ENCODE measurements at places on chromosomes 4 and X.
A peak's percentile ranks its signal among the peaks of the same experiment; 100 is the strongest.

- no peak for DNase-seq
Observed at GRCh38 chrX:42432552-42432951, 345.4 kb downstream of the PPP1R2C start.

GRCh38 chrX:18034945-18035344, 173.8 kb upstream of the RAI2 start:
- no peak for DNase-seq

DNA sequence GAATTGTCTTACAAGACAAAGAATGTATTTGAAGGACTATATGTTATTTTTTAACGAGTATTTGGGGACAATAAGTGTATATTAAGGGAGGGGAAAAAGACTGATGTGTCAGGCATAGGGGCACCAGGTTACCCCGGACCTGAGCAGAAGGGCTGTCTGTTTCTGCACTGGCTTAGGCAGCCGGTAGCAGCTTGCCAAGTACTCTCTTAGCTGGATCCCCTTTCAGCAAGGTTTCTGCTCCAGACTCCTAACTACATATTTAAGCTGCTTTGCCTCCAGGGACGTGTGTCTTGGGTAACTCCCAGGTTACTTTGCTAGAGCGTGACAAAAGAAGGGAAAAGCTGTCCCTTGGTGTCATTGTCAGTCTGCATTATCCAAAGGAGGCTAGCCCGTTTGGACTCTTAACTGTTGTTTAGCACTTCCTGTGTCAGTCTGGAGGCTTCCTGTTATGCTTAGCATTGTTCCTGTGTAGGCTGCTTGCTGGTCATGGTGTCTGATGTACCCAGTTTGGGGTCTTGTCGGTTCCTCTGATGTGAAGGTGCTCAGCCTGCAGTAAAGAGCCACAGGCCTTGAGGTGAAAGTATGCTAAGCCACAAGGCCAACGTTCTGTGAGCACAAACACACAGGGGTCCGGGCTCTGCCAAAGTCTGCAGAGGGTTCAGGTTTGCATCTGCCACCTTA, 11.6 kb downstream of the CXCR3 start:
- DNase-seq: no peak

GRCh38 chrX:96564595-96564994, 120.0 kb upstream of the DIAPH2 start:
- DNase-seq: no peak

DNA sequence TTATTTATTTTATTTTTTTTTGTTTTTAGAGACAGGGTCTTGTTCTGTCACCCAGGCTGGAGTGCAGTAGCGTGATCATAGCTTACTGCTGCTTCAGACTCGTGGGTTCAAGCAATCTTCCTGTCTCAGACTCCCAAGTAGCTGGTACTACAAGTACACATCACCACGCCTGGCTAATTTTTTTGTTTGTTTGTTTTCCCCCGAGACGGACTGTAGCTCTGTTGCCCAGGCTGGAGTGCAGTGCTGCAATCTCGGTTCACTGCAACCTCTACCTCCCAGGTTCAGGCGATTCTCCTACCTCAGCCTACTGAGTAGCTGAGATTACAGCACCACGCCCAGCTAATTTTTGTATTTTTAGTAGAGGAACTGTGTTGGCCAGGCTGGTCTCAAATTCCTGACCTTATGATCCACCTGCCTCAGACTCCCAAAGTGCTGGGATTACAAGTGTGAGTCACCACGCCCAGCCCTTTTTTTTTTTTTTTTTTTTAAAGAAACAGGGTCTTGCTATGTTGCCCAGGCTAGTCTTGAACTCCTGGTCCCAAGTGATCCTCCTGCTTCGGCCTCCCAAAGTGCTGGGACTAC, 32.2 kb downstream of the COPS4 start:
- no peak for DNase-seq

- DNase-seq: no peak
Observed at GRCh38 chr4:157727163-157727562, 445.7 kb downstream of the GASK1B start.

- no peak for DNase-seq
Observed at GRCh38 chrX:83108278-83108677, 399.8 kb upstream of the POU3F4 start.

DNA sequence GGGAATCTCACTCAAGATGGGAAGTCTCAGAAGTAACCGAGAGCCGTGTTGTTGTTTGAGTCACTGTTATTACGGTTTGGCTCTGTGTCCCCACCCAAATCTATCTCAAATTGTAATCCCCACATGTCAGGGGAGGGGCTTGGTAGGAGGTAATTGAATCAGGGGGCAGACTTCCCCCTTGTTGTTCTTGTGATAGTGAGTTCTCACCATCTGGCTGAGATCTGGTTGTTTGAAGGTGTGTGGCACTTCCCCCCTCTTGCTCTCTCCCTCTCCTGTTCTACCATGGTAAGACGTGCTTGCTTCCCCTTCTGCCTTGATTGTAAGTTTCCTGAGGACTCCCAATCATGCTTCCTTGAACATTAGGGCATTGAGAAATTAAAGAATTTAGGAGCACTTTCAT, 37.0 kb downstream of the HAND2 start:
- DNase-seq: no peak

GRCh38 chrX:69073241-69073640, 92.0 kb downstream of the PJA1 start:
- DNase-seq: no peak

GRCh38 chr4:3077796-3078195, 3.3 kb downstream of the HTT start:
- no peak for DNase-seq

DNA sequence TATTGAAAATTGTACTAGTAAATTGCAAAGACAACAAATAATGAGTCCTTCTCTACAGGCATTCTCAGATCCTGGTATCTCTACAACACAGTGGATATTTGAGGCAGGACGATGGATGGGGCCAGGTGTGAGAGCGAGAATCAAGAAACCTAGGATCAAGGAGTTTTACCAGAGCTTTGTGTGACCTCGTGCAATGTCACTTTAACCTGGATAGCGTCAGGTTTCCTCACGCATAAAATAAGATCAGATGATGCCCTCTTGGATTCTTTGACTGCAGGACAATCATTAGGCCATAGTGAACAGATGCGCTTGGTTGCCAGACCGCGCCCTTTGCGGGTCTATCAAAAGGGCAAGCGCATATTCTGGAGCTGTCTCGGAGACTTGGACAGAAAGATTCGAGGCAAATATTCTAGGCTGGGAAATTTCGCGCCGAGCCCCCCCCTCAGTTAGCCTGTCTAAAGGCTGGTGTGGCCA, 66.6 kb downstream of the FBXO8 start:
- no peak for DNase-seq

DNA sequence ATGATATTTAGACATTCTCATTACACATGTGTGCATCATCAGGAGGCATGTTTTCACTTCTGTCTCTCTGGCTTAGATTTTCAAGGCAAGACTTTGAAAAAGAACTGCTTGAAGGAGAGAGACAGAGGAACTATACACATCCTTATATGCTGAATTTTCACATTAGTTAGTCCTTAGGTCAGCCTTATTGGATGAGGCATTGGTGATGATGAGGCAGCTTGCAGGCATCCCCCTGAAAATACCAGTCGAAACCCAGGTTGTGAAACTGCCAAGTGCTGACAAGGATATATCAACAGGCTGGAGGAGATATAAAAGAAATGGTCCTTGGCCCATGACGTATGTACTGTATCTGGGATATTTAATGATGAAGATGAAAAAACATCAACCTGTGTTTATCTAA, 297.2 kb upstream of the AADAT start:
- DNase-seq: no peak

DNA sequence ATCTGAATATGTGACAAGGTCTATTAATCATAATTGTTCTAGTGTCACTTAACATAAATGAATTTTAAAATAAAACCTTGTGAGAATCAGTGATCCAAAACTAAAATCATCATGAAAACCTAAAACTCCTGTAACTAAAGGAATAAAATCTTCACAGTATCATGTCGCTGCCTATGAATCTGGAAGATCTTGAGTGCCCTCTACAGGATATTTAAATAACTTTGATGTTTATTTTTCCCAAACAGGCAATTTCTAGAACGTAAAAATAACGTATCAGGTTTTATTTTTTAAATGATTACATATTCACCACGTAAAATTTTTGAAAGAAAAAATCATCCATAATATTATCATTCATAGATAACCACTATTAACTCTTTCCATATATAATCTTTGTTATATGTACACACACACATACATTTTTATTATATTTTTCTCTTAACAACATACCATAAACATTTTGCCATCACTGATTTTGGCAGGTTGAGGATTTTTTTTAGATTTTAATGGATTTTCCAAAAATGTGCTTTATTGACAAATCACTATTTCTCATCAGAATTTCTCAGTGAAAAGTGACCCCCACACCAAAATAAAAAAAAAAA, 79.6 kb downstream of the COMMD8 start:
- DNase-seq: peak; percentile 18

- DNase-seq: no peak
Observed at GRCh38 chr4:78766650-78767049, 9.5 kb upstream of the BMP2K start.

DNA sequence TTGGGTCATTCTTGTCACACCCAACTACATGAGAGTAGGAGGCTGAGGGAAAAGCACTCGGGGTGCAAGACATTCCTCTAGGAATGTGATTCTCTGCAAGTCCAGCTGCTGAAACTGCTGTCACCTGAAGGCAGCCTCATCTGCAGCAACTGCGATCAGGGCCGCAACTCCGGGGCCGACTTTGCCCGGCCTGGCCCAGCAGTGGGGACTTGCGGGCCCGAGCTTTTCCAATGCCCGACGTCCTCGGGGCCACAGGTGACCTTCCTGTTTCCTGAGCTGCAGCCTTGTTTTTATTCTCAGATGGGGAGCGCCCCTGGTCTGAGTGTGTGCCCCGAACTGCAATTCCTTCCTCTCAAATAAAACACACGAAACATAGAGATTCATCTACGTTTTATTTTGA, 104.7 kb upstream of the NKX1-1 start:
- no peak for DNase-seq

DNA sequence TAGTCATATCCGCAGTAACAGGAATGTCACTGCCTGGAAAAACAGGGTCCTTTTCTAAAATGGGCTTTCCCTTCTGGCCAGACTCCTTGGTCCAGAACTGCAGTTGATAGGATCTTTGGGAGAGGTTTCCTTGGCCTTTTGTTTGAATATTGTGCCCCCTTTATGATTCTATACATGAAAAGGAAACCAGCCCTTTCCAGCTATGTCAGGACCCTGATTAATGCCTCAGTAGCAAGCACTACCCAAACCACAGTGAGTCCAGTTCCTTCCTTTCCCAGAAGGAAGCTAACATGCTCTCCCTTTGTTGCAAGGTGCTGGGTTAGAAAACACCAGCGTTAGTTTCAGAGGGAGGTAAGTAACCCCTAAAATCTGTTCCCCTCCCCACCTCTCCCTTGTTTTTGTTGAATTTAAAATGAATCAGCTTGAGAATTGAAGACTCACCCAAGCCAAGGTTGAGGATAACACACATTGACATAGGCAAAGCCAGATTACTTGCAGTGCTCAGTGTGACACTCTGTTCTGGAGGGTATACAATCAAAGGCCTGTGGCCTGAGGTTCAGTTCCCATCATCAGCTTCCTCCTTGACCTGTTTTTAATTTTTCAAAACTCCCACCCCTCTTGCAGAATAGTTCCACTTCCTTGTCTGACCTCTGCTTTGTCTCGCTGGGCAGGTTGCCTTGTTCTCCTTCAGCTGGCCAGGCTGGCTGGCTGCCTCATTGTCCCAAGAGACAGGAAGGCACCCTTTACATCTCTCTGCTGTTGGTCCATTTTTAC, 87.6 kb upstream of the PLAC1 start:
- DNase-seq: no peak

DNA sequence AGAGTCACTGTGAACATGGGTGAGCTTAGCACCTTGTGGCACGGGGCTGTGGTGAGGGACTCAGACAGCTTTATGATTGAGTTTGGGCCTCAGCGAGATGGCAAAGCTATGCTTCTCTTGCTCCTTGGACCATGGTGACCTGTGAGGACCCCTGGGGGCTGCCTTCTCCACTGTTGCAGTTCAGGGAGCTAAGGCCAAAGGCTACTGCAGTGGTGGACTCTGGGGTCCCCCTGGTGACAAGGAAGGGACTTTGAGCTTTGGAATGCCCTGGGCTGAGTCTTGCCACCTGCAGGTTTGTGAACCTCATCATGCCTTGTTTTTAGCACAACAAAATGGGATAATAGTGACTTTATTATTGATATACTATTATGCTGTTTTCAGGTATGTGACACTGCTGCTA, 36.5 kb downstream of the TBL1X start:
- no peak for DNase-seq

- peak; percentile 84 for DNase-seq
Observed at GRCh38 chr4:54085284-54085683, 14.7 kb upstream of the GSX2 start.

DNA sequence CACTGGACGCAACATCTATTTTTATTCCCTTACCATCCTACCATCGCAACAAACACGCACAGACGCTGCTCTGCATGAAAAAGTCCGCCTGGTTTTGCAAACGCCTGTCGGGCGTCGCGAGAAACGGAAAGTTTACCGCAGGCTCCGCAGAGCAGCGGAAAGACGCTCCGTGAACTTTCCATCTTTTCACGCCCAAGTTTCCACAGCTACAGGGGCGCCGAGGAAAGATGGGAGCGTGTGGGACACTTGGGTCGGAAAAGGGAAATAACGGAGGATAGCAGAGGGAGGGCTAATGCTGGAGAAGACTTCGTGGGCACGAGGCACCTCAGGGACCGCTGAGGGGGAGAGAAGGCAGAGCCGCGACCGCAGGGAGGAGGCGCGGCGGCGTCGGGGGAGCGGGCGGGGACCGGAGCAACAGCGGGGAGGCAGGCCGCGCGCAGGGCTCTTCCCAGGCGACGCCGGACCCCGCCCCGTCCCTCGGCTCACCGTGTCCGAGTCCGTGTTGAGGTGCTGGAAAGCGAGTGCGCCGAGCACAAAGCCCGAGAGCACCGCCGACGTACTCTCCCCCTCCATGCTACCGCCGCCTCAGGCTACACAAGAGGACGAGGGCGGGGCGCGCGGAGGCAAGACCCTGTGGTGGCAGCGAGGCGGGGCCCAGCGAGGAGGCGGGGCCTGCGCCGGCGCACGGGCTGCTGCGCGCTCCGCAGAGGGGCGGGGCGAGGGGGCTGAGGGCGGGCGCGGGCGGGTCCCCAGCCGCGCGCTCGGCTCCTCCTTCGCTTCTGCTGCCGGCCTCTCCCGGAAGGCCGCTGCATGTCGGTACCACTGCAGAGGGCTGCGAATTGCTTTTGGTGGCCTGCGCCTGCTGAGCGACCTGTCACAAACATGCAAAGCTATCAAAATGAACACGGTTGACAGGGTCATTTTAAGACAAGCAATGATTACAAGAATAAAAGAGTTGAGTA, at the start of gene ABRAXAS1:
ABRAXAS1 (minus strand) TSS at position 601 of the 962 bp plus-strand sequence; CDS start at position 573, 28 bp downstream.
- peak; percentile 97 for DNase-seq

DNA sequence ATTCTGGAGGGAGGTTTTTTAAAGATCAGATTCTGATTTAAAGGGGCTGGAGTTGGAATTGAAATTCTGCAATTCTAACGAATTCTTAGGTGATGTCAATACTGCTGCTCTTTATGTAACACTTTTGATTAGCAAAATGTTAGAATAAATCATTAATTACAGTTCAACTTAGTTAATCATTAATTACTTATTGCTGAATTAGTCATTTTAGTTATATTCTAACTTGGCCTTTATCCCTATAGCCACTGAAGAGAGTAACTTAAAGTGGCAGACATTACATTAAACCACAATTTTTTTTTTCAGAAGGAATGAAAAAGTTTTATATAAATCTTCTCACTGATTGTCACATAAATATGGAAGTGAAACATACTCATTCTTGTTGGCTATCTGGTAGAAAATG, 206.6 kb upstream of the ITM2A start:
- no peak for DNase-seq

All from COLO829 (cell line).